ENCODE measurements at places on chromosomes 12 and 14.

GRCh38 chr12:106415134-106415533, 57.6 kb downstream of the POLR3B start:
- no peak for DNase-seq

DNA sequence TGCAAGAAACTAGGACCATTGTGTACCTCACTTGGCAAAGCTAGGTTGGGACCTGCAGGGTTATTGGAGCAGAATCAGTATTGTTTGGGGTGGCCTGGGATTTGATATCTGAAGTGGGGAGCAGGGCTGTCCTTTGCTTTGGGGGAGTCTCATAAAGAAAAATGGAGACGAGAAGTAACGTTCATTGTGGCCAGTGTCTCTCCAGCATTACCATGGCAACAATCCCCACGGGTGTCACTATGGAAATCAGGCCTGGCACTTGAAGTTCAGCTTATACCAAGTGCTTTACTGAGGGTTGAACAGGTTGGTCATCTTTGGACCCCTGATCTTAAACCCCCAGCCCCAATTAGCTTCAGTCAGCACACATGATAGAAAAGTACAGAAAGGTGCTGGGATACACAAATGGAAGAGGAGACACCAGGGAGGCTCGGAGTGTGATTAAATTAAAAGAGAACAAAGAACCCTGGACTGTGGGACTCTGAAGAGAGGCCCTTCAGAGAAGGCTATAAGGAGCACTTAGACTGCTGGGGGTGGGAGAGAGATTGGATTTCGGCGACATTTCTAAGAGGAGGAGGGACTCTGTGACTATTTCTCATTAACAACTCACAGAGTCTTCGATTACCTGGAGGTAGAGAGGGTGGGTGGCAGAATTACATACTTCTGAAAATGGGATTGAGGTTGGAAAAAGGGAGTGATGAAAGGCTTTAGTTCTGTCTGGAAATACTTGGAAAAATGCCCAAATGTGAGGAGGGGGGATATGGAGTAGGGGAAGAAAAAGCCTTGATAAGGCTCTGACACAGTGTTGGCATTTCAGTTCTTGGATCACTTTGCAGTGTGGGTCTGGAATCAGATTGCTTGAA, 3.7 kb downstream of the KIF5A start:
- DNase-seq, result no peak

- no peak for DNase-seq
These were observed 7.3 kb downstream of the IFFO1 start for GRCh38 chr12:6548556-6548955.

GRCh38 chr12:49825360-49825970, 2.7 kb downstream of the NCKAP5L start:
- DNase-seq, result no peak

DNA sequence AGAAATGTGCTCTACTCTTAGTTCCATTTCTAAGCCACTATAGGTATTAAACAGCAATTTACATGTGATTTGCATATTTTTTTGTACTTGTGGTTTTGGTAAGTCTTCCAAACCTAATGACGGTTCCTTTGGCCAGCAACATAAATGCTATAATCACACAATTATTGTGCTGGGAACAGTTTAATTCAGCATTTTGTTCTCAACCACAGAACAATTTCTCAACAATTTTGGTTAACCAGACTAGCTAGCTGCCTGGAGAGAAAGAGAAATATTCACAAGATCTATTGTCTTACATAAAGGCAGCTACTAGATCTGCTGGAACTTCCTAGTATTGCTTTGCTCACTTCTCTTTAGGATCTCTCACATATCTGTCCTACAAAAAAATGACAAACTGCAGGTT, 265.3 kb downstream of the SOX5 start:
- no peak for DNase-seq

GRCh38 chr12:69509904-69510827, 40.0 kb downstream of the FRS2 start:
- no peak for DNase-seq

Measured in stimulated activated CD4-positive, alpha-beta T cell treated with anti-CD3 and anti-CD28 coated beads, Interleukin-4, amount 100 ng/mL, for 24 hours (primary cell).